AG09319 (cell line): ENCODE measurements at places on chromosomes 6 and 20.

- no peak for DNase-seq
These were observed 85.5 kb upstream of the NT5E start for GRCh38 chr6:85364344-85364743.

DNA sequence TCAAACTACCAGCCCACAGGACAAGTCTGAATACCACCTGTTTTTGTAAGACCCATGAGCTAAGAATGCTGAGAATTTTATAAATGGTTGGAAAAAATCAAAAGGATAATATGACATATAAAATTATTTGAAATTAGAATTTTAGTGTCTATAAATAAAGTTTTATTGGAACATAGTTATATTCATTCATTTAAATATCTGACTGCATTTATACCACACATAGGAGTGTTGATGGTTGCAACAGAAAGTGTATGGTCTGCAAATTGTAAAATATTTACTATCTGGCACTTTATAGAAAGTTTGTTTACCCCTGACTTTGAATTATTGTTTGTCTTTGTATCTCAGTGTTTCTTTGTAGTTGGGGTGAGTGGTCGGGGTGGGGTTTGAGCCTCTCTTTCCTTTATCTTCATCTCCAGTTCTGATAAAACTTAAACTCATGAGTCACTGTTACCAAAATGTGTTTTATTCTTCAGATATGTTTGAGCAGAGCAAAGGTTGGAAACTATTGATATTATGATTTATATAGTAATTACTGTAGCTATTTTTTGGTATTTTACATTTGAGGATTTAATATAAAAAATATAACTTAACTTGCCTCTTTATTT lies 55.5 kb downstream of the CD2AP start:
- DNase-seq, result no peak

- DNase-seq, result no peak
These were observed 843 bp downstream of the FBXO9 start for GRCh38 chr6:53066077-53066417.

DNA sequence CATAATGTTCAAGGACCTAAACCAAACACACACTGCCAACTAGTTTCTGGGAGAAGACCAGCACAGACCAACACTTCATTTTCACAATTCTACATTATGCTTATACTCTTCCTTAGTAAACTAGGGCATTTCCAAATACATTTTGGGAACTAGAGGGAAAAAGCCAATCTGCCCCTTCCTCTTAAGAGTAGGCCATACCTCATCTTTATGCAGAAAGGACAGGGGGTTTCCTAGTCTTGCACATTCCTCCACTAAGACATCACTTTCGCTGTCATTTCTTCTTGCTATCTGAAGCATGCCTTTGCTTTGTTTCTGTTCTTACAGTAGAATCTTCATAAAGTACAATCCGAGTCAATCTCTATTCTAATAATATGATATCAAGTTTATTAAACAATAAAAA lies 105.7 kb downstream of the SMLR1 start:
- no peak for DNase-seq

- DNase-seq, result peak; percentile 82
These were observed 266.4 kb downstream of the HAO1 start for GRCh38 chr20:7673841-7674240.

- no peak for DNase-seq
These were observed 142.3 kb downstream of the UNC5CL start for GRCh38 chr6:40896696-40897095.

GRCh38 chr6:7025861-7026260 lies 81.9 kb upstream of the RREB1 start:
- no peak for DNase-seq

- no peak for DNase-seq
These were observed 4.2 kb downstream of the GPR31 start for GRCh38 chr6:167153521-167153959.

GRCh38 chr6:157908369-157909281 lies 73.0 kb upstream of the SYNJ2 start:
- DNase-seq, result no peak

DNA sequence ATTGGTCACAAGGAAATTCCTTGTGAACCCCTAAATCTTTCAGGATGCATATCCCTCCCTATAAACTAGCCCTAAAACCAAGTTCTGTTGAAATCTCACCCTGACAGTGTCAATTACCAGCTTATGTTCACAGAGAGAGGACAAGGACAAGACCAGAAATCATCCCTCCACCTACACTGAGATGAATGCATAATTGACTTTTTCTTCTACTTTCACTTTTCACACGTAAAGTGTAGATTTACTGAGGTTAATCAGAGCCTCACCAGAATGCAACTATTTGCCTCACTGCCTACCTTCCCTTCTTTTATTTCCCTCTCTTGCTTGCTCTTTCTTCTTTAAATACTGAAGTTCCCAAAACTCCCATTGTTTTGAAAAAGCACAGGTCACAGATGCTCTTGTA lies 15.3 kb upstream of the NKAIN2 start:
- no peak for DNase-seq

- no peak for DNase-seq
These were observed 977.7 kb upstream of the SLC35B3 start for GRCh38 chr6:9412951-9413559.

DNA sequence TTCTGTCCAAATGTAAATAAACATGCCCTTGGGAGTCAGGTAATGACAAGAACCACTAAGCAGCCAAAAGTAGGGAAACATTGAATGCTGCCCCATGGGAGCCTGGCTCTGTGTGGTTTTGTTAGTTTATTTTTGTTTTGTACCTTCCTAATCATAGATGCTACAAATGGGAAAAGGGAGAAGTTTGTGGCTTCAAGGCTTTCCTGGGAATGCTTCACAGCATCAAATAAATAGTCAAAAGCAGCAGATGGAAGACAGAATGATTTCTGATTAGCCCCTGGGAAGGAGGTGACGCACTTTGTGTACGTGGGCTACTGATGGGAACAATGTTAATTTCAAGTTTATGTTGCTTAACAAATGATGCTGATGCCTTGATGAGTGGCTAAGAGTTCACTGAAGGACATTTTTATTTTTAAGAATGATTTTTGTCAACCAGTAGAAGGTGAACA lies 532.7 kb downstream of the BCKDHB start:
- peak; percentile 5 for DNase-seq

- no peak for DNase-seq
These were observed 525 bp downstream of the NCOA7 start for GRCh38 chr6:125791151-125791819.

DNA sequence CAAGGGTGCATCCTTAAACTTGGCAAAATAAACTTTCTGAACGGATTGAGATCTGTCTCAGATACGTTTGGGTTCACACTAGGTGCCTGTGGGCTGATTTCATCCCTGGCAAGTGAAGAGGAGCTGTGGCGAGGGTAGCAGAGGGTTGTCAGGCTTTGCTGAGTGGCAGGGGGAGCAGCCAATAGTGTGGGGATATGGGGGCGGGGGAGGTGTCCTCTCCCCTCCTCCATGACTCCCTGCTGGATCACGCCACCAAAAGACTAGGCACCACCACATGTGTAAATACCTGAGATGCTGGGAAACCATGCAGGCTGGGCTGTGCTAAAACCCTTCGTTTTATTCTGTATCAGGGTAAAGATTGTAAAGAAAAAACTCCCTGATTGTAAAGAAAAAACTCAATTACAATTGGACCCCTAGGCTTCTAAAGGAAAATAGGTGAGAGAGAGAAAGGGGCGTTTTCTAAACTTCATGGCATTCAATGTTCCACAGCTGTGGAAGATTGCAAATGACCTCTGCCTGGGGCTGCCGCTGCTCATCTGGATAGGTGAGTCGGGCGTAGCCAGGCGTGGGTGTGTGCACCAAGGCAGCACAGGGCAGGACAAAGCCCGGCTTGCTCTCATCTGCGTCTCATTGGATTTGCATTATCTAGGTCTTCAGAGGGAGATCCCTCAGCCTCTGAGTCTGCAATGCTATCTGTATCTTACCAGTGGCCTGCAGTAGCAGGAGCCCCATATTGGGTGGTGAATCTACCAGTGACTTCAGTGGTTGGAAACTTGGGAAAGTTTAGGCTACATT lies 26.9 kb upstream of the ADTRP start:
- no peak for DNase-seq

DNA sequence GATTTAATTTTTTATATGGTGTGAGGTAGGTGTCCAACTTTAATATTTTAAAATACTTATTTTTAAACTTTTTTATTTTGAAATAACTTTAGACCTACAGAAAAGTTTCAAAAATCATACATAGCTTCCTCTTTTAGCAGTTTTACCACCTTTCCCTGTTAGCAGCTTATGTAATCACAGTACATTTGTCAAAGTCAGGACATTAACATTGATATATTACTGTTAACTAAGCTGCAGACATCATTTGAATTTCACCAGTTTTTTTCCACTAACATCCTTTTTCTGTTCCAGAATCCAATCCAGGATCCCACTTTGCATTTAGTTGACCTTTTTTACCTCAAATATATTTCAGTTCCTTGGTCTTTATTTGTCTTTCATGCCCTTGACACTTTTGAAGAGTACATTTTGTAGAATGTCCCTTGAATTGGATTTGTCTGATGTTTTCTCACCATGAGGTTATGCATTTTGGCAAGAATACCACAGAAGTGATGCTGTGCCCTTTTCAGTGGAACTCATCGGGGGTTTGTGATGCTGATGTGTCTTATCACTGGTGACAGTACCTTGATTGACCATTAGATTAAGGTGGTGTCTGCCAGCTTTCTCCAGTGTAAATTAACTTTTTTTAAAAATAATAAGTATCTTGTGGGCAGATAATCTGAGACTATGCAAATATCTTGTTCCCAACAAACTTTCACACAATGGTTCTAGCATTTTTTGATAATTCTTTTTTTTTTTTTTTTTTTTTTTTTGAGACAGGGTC lies 33.4 kb downstream of the TTLL9 start:
- no peak for DNase-seq

GRCh38 chr6:39599973-39600372 lies 125.2 kb downstream of the KIF6 start:
- no peak for DNase-seq

DNA sequence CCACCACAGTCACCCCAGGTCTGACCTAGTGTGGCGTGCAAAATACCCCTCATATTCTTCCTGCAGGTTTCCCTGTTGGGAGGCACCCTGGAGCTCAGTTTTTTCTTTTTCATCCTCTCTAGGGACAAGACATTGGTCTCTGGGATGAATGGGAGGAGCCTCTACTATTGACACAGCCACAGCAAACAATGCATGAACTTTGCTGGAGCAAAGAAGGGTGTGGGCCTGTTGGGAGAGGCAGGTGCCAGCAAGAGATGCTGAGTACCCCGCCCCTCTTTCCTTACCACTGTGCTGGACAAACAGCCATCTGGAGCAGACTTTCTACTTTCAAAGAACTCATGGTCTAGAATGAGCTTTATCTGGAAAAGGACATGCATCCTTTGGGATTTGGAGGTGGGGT lies 10.1 kb downstream of the TGM3 start:
- DNase-seq, result no peak
